ENCODE measurements at places on chromosomes 3 and 15.

GRCh38 chr3:134179508-134179907 lies 71.2 kb downstream of the RYK start:
- no peaks in the 10 kb centered on the region for H3K27me3 ChIP-seq
- H3K4me1 ChIP-seq, result no peaks in the 10 kb centered on the region
- no peaks in the 10 kb centered on the region for H3K36me3 ChIP-seq

GRCh38 chr15:51699373-51699772 lies 18.1 kb downstream of the SCG3 start:
- H3K4me3 ChIP-seq, result no peak overlapping the region
- no peaks in the 10 kb centered on the region for H3K4me1 ChIP-seq
- H3K27me3 ChIP-seq, result no peaks in the 10 kb centered on the region
- no peak overlapping the region for H3K27ac ChIP-seq

DNA sequence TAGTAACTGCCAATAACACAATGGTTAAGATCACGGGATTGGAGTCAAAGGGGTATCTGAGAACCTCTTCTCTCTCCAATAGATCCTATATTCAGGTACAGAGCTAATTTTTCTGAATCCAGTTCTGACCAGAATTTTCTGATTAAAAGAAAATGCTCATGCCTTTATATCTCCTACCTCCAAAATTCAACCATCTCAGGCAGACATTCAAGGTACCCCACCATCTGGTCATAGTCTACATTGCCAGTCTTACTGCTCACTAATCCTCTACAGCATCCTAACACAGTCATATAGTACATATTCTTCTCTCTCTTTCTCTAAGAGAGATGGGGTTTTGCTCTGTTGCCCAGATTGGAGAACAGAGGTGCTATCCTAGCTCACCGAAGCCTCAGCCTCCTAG lies 59.1 kb downstream of the LSAMP start:
- H3K36me3 ChIP-seq, result no peaks in the 10 kb centered on the region
- no peak for DNase-seq
- H3K27me3 ChIP-seq, result no peaks in the 10 kb centered on the region
- no peak overlapping the region for H3K27ac ChIP-seq
- H3K4me3 ChIP-seq, result no peak overlapping the region

GRCh38 chr3:52923963-52924362 lies 26.6 kb upstream of the STIMATE start:
- no peak for DNase-seq
- no peak overlapping the region for H3K4me3 ChIP-seq

GRCh38 chr15:50017522-50017921 lies 101.5 kb downstream of the ATP8B4 start:
- H3K27ac ChIP-seq, result peak overlapping the region; percentile 66
- no peak overlapping the region for H3K4me3 ChIP-seq
- peak; percentile 15 for DNase-seq
- H3K4me1 ChIP-seq, result no peaks in the 10 kb centered on the region
- H3K27me3 ChIP-seq, result no peaks in the 10 kb centered on the region

- H3K36me3 ChIP-seq, result no peaks in the 10 kb centered on the region
- H3K27ac ChIP-seq, result no peak overlapping the region
- no peaks in the 10 kb centered on the region for H3K27me3 ChIP-seq
- no peaks in the 10 kb centered on the region for H3K4me1 ChIP-seq
- no peak overlapping the region for H3K4me3 ChIP-seq
These were observed 203.1 kb upstream of the SEMA6D start for GRCh38 chr15:47514200-47514652.

GRCh38 chr15:42549032-42549491 lies 424 bp downstream of the HAUS2 start:
- peak; percentile 51 for DNase-seq
- H3K4me1 ChIP-seq, result peaks cover 20% of the 10 kb centered on the region
- peak overlapping the region; percentile 80 for H3K27ac ChIP-seq
- H3K4me3 ChIP-seq, result peak overlapping the region; percentile 75

GRCh38 chr3:53715815-53716483 lies 130.3 kb downstream of the CHDH start:
- no peak overlapping the region for H3K4me3 ChIP-seq
- H3K4me1 ChIP-seq, result peaks cover 5% of the 10 kb centered on the region
- no peaks in the 10 kb centered on the region for H3K27me3 ChIP-seq

GRCh38 chr3:127691489-127691888 lies 18.7 kb downstream of the ABTB1 start:
- no peak for DNase-seq
- no peaks in the 10 kb centered on the region for H3K36me3 ChIP-seq
- no peak overlapping the region for H3K27ac ChIP-seq
- H3K27me3 ChIP-seq, result no peaks in the 10 kb centered on the region
- no peaks in the 10 kb centered on the region for H3K4me1 ChIP-seq
- no peak overlapping the region for H3K4me3 ChIP-seq

- no peak for DNase-seq
- no peak overlapping the region for H3K27ac ChIP-seq
- no peaks in the 10 kb centered on the region for H3K36me3 ChIP-seq
- H3K4me3 ChIP-seq, result no peak overlapping the region
These were observed 109.5 kb upstream of the KCNAB1 start for GRCh38 chr3:156010829-156011228.

DNA sequence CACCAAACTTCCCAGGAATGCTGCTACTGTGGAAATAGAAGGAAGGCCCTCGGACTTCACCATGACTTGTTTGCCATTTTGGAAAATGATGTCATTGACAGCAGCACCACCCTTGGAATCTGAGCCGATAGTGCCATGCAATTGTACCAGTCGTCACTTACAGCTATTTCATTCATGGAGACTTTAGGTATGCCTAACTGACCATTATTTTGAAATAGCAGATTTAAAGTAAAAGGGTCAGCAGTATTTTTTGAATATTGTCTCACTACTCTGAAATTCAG lies 66.0 kb upstream of the ARL8B start:
- no peak overlapping the region for H3K4me3 ChIP-seq
- no peak overlapping the region for H3K27ac ChIP-seq
- no peaks in the 10 kb centered on the region for H3K27me3 ChIP-seq
- peaks cover 20% of the 10 kb centered on the region for H3K4me1 ChIP-seq
- no peaks in the 10 kb centered on the region for H3K36me3 ChIP-seq

GRCh38 chr15:26620528-26621458 lies 152.1 kb downstream of the GABRB3 start:
- DNase-seq, result no peak
- no peak overlapping the region for H3K4me3 ChIP-seq
- no peak overlapping the region for H3K27ac ChIP-seq
- H3K27me3 ChIP-seq, result no peaks in the 10 kb centered on the region
- H3K36me3 ChIP-seq, result no peaks in the 10 kb centered on the region
- no peaks in the 10 kb centered on the region for H3K4me1 ChIP-seq

DNA sequence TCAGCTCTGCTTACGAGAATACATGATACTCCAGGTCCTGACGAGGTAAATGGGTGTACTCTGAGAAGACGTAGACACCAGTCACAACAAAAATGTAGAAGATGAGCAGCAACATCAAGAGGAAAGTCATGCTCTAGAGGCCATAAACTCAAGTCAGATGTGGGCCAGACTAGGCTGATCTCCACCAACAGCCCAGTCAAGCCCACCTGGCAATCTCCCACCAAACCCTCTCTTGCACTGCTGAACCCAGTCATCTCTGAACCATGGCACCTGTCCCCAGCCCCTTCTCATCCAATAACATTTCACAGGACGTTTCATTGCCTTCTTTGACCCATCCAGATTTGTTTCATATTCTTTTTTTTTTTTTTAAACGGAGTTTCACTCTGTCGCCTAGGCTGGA lies 10.8 kb upstream of the PDIA3 start:
- no peak for DNase-seq
- H3K27ac ChIP-seq, result no peak overlapping the region
- H3K36me3 ChIP-seq, result no peaks in the 10 kb centered on the region
- H3K4me3 ChIP-seq, result no peak overlapping the region
- H3K27me3 ChIP-seq, result no peaks in the 10 kb centered on the region
- H3K4me1 ChIP-seq, result no peaks in the 10 kb centered on the region

GRCh38 chr15:60299452-60300047 lies 98.2 kb downstream of the ANXA2 start:
- H3K4me1 ChIP-seq, result peaks cover 9% of the 10 kb centered on the region
- H3K36me3 ChIP-seq, result no peaks in the 10 kb centered on the region
- no peak overlapping the region for H3K27ac ChIP-seq
- no peak for DNase-seq

DNA sequence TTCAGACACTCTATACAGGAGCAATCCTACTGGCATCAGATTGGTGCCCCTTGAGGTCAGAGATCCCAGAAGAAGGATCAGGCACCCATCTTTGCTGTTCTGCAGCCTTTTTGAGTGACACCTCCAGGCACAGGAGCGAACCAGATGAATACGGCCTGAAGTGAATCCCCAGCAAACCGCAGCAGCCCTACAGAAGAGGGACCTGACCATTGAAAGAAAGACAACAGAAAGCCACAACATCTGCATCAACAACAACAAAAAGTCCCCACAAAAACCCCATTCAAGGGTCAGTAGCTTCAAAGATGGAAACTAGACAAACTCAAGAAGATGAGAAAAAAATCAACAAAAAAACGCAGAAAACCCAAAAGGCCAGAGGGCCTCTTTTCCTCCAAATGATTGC lies 130.4 kb downstream of the PPM1L start:
- H3K4me1 ChIP-seq, result no peaks in the 10 kb centered on the region
- H3K27me3 ChIP-seq, result no peaks in the 10 kb centered on the region
- no peak for DNase-seq
- no peak overlapping the region for H3K4me3 ChIP-seq
- no peak overlapping the region for H3K27ac ChIP-seq

DNA sequence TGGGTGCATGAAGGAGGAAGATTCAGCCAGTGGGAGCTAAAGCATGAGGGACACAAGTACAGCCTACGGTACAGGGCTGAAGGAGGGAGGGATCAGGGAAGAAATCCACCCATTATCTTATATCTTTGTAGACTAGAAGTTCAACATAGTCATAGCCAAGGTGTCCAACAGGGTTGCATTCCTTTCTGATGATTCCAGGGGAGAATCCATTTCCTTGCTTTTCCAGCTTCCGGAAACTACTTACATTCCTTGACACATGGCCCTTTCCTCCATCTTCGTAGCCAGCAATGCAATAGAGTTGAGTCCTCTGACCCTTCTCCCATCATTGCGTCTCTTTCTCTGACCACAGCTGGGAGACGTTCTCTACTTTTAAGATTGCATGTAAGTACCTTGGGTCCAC lies 471.0 kb upstream of the SEMA6D start:
- DNase-seq, result no peak
- H3K36me3 ChIP-seq, result no peaks in the 10 kb centered on the region
- no peak overlapping the region for H3K4me3 ChIP-seq
- H3K4me1 ChIP-seq, result no peaks in the 10 kb centered on the region
- no peaks in the 10 kb centered on the region for H3K27me3 ChIP-seq

GRCh38 chr15:52200831-52201365 lies 9.7 kb upstream of the GNB5 start:
- DNase-seq, result no peak
- no peaks in the 10 kb centered on the region for H3K36me3 ChIP-seq
- H3K4me3 ChIP-seq, result no peak overlapping the region
- no peaks in the 10 kb centered on the region for H3K4me1 ChIP-seq
- H3K27ac ChIP-seq, result no peak overlapping the region

DNA sequence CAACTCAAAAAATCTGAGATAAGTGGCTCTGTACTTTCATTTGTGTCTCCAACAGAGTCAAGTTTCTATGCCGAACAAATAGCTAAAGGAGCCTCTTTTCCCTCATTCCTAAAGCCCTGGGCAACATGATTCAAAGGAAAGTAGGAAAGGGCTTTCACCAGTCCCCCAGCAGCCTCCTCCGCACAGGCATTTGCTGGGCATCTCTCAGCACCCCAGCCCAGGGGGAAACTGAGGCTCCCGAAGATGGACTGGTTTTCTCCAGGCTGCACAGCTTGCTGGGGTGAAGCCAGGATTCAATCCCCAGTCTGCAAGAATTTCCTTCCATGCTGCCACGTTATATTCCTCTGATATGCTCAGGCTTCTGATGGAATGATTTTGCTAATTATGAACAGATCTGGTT lies 163.8 kb downstream of the OCA2 start:
- DNase-seq, result no peak
- no peak overlapping the region for H3K4me3 ChIP-seq
- H3K27ac ChIP-seq, result no peak overlapping the region
- H3K4me1 ChIP-seq, result no peaks in the 10 kb centered on the region
- H3K36me3 ChIP-seq, result no peaks in the 10 kb centered on the region

DNA sequence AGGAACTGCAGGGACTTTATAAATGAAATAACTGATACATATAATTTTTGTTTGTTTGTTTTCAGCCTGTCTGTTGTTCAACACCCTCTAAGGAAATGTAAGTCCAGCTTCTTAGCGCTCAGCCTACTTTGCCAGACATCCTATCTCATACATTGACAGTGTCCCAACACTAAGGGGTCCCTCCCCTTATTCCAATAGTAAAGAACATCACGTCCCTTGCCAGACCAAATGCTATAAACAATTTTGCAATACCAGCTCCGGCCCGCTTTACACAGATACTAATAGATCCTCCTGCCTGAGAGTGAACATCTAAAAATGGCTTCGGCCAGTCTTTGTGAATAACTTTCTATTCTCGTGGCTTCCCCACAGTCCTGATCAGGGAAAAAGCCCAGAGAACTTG lies 4.5 kb upstream of the TAFA4 start:
- H3K4me3 ChIP-seq, result no peak overlapping the region
- H3K27me3 ChIP-seq, result peaks cover 34% of the 10 kb centered on the region
- H3K4me1 ChIP-seq, result peaks cover 8% of the 10 kb centered on the region
- no peak overlapping the region for H3K27ac ChIP-seq

DNA sequence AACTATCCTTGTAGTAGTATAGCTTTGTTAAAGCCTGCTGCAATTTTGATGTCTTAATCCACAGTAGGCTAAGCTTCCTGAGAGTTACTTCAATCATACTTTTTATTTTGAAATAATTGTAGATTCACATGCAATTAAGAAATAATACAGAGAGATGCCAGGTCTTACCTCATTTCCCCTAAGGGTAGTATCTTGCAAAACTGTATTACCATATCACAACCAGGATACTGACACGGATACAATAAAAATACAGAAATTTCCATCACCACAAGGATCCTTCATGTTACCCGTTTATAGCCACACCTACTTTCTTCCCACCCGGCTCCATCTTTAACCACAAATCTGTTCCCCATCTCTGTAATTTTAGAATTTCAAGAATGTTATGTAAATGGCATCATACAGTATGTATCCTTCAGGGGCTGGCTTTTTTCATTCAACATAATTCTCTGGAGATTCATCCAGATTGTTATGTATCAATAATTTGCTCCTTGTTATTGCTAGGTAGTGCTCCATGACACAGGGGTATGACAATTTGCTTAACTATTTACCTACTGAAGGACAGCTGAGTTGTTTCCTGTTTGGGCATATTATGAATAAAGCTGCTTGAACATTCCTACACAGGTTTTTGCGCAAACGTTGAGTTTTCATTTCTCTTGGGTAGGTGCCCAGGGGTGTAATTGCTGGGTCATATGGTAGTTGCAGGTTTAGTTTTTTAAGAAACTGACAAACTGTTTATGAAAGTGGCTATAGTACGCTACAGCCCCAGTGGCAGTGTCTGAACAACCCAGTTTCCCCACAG lies 21.6 kb downstream of the BDH1 start:
- H3K36me3 ChIP-seq, result peaks cover 6% of the 10 kb centered on the region
- no peaks in the 10 kb centered on the region for H3K27me3 ChIP-seq
- H3K4me3 ChIP-seq, result no peak overlapping the region
- H3K27ac ChIP-seq, result no peak overlapping the region
- DNase-seq, result no peak

GRCh38 chr3:149368201-149368673 lies 9.2 kb downstream of the TM4SF1 start:
- H3K4me3 ChIP-seq, result no peak overlapping the region
- no peak for DNase-seq
- peaks cover 4% of the 10 kb centered on the region for H3K4me1 ChIP-seq
- no peak overlapping the region for H3K27ac ChIP-seq

Measured in tibial nerve (tissue), 4 donors.